Panc1 (cell line): ENCODE measurements at places on chromosomes 13 and 19.

GRCh38 chr13:23687614-23688013 lies 117.4 kb downstream of the TNFRSF19 start:
- DNase-seq: no peak

- no peak for DNase-seq
These were observed 12.9 kb downstream of the GPR12 start for GRCh38 chr13:26747706-26748105.

DNA sequence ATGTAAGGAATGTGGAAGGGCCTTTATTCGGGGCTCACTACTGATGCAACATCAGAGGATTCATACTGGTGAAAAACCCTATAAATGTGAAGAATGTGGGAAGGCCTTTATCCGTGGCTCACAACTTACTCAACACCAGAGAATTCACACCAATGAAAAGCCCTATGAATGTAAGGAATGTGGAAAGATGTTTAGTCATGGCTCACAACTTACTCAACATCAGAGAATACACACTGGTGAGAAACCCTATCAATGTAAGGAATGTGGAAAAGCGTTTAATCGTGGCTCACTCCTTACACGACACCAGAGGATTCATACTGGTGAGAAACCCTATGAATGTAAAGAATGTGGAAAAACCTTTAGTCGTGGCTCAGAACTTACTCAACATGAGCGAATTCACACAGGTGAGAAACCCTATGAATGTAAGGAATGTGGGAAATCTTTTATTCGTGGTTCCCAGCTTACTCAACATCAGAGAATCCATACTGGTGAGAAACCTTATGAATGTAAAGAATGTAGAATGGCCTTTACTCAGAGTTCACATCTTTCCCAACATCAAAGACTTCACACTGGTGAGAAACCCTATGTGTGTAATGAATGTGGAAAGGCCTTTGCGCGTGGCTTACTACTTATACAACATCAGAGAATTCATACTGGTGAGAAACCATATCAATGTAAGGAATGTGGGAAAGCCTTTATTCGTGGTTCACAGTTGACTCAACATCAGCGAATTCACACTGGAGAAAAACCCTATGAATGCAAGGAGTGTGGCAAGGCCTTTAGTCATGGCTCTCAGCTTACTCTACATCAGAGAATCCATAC lies 44.3 kb downstream of the ZNF585A start:
- DNase-seq: no peak

DNA sequence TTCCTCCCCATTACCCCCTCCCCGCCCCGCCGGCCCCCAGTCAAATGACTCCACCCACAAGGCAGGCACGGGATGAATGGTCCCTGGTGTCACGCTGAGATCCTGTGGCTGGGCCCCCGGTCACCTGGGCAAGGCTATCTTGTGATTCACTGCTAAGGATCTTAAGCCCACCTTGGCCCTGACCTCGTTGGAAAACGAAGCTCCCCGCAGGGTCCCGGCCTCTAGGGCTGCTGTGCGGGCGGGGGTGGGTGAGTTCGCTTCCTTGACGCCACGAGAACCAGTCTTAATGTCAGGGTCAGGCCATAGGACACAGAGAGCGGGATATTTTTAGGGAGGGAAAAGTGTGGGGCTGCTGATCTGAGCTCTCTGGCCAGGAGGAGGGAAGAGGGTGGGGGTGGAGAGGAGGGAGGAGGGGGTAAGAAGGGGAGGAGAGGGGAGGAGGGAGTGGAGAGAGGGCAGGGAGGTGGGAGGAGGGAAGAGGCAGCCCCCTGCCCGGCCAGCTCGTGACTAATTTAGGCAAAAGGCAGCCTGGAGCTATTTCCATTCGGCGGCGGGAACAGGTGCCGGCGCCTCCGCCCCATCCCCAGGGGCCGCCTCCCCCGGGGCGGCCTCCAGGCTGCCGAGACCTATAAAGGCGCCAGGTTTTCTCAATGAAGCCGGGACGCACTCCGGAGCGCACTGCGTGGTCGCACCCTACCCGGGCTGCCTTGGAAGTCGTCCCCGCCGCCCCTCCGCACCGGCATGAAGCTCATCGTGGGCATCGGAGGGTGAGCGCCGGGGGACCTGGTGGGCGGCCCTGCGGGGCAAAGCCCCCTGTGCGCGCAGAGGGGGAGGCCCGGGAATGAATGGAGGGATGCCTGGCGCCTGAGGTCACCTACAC lies at the start of gene NMRK2:
NMRK2 (plus strand) TSS at position 139 of the 880 bp plus-strand sequence; CDS start at position 742, 603 bp downstream.
- no peak for DNase-seq

DNA sequence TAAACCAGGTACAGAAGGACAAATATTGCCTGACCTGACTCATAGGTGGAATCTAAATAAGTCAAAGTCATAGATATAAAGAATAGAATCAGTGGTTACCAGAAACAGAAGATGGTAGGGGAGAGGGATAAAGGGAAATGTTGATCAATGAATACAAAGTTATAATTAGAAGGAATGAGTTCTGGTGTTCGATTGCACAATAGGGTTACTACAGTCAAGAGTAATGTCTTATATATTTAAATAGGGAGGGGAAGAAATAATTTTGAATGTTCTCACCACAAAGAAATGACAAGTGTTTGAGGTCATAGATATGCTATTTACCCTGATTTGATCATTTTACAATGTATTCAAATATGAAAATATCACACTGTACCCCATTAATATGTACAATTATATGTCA lies 1541.2 kb downstream of the SLITRK1 start:
- DNase-seq: no peak

DNA sequence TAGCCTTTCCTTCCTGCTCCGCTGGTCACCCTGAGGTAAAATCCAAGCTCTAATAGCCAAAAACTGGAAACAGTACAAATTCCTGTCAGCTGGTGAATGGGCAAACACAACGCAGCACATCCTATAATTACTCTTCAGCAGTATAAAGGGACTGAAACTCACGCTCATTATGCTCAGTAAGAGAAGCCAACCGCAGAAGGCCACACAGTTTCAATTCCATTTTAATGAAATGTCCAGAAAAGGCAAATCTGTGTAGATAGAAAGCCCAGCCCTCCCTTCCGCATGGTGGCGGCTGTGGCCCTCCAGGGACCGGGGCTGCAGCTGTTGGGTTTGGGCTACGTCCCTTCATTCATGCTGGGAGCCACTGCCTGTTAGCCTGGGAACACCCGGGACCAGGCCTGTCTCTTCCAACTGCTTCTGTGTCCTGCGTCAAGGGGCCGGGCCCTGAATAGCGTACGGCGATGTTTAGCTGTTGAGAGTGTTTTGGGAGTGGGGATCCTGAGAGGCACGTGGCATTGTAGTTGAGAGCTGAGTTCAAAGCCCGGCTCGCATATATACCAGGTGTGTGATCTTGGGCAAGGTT lies 23.5 kb downstream of the NKPD1 start:
- DNase-seq: no peak

GRCh38 chr19:41356984-41357739 lies 3.4 kb upstream of the TGFB1 start:
- DNase-seq: no peak

DNA sequence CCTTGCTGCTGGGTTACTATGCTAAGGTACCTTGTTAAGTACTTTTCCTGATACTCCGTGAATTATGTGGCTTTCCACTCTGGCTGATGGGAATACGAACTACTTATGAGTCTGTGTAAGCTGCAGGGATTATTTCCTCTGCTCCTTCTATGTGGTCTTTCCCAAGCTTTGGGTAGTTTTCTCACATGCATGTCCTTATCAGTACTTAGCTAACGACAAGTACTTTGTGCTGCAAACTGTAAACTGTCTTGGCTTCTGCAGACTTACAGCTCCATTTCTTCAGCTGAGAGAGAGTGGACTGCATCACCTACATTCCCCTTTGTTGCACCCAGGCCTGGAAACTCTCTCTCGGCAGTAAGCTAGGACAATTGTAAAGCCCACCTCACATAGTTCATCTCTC lies 76.6 kb downstream of the FGF9 start:
- DNase-seq: no peak

DNA sequence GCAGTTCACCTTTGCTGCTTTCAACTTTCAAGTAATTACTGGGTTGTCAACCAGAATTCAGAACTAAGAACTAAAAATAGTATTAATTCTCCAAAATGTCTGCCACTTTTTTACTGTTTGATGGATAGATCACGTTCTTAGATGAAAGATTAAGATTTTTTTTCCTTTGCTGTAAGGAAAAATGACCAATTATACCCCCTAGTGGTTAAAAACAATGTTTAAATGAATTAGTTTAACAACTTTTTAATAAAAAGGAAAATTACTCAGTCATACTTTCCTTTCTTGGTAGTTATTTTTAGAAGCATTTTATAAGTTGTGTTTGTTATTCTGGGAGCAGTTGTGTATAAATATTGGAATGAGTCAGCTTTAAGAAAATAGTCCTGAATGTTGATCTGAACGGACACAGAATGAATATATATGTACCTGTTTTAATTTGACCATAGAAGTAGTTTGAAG lies 4.6 kb downstream of the TM9SF2 start:
- DNase-seq: no peak

- DNase-seq: no peak
These were observed 43.6 kb downstream of the POLR1D start for GRCh38 chr13:27665333-27665732.
